SK-MEL-5 (cell line): ENCODE measurements at places on chromosomes 6 and 20. TPM values are rescaled to one million over a fixed set of nuclear protein-coding genes. Genes with fewer than 3 reads are reported as not detected.

Gene ABHD16B
- total RNA-seq = not detected in 2 replicates

Gene CTSA
- total RNA-seq = 447 and 457 TPM in 2 replicates

Gene ENPP5
- total RNA-seq = 2.0 and 3.0 TPM in 2 replicates

DNA sequence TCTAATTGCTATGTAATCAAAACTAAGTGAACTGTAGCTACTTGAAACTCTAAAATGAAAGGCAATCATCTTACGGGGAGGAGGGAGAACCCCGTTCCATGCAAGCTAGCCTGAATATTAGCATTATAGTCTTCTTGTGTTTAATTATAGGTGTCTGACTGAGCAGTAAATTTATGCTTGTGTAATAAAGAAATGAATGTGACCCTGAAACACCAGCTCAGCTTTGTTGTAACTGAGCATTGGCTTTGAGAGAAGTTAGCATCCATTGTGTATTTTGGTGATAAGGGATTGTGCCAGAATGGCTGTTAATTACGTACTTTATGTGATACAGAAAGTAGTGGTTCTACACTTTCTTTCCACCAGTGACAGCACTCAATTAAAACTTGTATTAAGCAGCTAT, 86.9 kb downstream of the QKI start:
- no peak for DNase-seq

DNA sequence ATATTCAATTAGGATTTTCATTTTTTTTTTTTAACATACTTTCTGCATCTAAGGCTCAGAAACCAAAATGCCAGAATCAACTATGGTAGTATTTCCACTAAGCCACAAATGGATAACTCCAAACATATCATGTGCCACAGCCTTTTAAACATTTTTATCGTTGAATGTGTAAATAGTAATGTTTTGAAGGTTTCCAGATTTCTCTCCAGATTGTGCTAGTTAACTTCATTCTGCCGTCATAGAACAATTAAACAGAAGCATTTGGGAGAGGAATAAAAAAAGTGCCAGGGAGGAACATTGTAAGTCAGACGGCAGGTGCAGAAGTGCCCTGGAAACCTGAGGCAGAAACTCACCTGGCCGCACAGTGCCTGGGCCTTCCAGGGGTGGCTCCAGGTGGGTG, 23.6 kb downstream of the SMOC2 start:
- DNase-seq = no peak

DNA sequence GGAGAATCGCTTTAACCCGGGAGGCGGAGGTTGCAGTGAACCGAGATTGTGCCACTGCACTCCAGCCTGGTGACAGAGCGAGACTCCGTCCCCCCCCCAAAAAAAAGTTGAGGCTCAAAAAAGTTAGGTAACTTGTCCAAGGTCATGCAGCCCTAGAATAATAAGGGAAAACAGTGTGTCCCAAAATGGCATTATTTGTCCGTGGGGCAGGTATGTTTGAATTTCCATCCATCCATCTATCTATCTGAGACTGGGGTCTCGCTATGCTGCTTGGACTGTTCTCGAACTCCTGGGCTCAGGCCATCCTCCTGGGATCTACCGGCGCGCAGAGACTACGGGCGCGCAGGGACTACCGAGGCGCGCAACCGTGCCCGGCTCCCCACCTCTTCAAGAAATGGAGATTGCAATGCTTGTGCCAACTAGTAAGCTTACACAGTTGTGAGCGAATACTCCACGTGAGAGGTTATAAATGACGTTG, 374 bp upstream of the ABCC10 start:
- no peak for DNase-seq

DNA sequence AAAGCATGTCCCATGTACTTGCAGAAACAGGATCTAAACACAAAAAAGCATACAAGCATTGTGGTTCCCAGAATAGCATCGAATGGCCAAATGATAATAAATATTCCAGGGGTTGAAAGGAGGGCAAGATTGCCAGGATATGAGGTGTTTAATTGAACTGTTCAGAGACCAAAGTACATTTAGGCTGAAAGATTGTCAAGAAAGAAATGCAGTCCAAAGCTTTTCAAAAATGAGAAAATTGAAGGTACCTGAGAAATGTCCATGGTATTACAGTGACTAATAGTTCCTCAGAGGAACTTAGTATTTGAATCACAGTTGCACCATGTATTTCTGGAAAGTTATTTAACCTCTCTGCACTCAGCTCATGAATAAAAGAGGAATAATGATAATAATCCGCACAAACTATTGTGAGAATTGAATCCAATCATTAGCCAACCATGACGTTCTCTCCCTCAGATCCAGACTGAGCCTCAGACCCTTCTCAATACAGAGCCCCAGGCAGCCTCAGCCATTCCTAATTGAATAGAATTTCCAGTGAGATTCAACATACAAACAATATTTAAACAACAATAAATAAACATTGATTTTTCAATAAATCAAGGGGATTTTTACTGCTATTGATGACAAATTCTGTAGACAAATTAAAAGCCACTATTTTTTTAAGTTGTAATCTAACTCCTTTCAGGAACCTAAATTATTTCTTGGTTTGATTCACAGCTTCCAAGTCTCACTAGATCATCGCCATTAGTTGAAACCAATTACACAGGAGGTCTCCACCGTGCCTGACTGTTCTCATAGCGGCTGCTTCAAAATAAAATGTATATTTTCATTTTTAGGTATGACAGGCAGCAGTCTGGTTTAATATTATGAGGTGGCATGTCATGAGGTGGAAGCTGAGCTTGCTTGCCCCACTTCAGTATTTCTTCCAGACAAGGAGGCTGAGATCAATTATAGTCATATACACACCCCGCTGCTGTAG, 144.3 kb upstream of the TENT5A start:
- DNase-seq = no peak
